ENCODE measurements at places on chromosomes 7 and 10.

DNA sequence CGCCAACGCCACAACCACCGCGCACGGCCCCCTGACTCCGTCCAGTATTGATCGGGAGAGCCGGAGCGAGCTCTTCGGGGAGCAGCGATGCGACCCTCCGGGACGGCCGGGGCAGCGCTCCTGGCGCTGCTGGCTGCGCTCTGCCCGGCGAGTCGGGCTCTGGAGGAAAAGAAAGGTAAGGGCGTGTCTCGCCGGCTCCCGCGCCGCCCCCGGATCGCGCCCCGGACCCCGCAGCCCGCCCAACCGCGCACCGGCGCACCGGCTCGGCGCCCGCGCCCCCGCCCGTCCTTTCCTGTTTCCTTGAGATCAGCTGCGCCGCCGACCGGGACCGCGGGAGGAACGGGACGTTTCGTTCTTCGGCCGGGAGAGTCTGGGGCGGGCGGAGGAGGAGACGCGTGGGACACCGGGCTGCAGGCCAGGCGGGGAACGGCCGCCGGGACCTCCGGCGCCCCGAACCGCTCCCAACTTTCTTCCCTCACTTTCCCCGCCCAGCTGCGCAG is 424 bp downstream of the EGFR start:
- no peak for DNase-seq

DNA sequence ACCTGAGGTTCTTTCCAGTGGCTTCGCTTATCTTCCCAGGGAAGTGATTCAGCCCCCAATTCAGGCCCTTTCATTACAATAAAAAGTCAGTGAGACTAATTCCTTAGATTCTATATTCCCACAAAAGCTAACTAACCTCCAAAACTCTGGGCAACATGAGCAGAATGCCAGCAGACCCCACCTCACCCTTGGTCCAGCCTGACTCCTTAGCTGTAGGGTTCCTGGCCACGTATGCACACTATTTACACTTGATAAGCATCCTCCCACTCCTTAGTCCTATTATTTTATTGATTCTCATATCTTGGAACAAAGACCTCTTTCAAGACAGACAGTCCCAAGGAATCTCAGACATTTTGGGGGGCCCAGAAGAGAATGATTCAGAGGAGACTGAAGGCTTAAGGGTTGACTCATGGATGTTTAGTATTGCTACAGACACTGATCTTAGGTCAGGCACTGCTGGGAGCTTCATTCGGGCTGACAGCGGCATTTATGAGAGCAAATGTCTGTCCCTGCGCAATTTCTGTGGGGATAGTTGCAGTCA is 162.6 kb upstream of the GDF10 start:
- DNase-seq = no peak

GRCh38 chr7:157488281-157488680 is 151.5 kb downstream of the DNAJB6 start:
- no peak for DNase-seq

- no peak for DNase-seq
Observed at GRCh38 chr10:69583106-69583505, 9.9 kb upstream of the NEUROG3 start.

DNA sequence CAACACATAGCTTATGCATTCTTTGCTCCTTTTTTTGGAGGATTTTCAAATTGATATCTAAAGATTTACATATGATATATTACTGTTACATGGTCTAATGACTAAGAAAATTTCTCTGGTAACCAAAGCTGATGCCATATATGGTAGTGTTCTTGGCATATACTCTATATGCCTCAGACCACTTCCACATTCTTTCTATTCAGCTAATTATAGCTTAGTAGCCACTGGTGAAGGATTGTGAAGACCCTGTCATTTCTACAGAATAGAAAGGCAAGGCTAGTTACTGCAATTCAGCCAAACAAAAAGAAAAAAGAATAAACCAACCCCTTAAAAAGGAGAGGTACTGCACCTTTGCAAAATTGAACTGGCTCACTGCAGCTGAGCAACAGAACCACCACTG is 3.7 kb downstream of the PURB start:
- no peak for DNase-seq

DNA sequence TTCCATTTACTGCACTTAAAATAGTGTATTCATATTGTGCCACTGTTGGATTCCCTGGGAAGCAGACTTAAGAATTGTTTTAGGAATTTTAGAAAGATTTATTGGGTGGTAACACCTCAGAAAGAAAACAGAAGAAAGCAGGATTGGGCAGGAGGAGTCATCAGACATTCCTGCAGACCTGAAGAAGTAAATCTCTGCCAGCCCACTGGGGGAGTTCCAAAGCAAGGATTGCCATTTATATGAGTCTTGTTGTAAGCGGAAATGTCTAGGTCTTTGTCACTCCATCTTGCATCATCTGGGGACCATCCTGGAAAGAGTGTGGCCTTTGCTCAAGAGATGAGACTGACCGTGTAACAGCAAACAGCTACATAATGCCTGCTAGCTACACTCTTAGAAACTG is 947.6 kb upstream of the POT1 start:
- no peak for DNase-seq

DNA sequence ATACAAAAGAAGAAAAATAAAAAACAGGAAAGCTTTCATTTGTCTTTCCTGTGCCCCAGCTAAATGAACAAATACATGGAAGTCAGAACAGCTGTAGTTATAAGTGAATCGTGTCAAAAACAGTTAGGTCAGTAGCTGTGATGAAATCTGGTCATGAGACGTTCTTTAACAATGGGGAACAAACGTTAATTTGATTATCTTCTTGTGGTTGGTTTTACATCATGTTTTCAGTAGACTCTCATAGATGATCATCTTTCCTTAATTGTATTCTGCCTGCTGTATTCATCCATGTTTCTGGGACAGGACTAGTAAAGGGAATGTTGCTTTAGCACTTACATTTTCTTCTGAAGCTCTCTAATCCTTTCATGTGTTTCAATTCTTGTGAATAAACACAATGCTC is 97.0 kb downstream of the PCLO start:
- DNase-seq = no peak
